SK-MEL-5 (cell line): ENCODE measurements at places on chromosomes 5 and 9. TPM values are rescaled to one million over a fixed set of nuclear protein-coding genes. Genes with fewer than 3 reads are reported as not detected.

The NDST1 gene
- 9.6 and 10.9 TPM in 2 replicates for total RNA-seq

The TCOF1 gene
- total RNA-seq: 20.8 and 25.7 TPM in 2 replicates

The MAMDC2 gene
- 1.6 TPM in 2 replicates for total RNA-seq

The ADAMTS13 gene
- total RNA-seq: 0.67 and 1.7 TPM in 2 replicates

The PARP8 gene
- total RNA-seq: 41.7 and 43.3 TPM in 2 replicates

The PCDHGA12 gene
- total RNA-seq: 10.0 and 13.8 TPM in 2 replicates

The C9orf43 gene
- total RNA-seq: 1.1 and 1.4 TPM in 2 replicates

The NMUR2 gene
- not detected in 2 replicates for total RNA-seq

The FAM169A gene
- 10.2 and 10.5 TPM in 2 replicates for total RNA-seq

The FCN2 gene
- not detected in 2 replicates for total RNA-seq

The OR1J2 gene
- not detected in 2 replicates for total RNA-seq

The PCDHGA5 gene
- total RNA-seq: 0.56 and 0.66 TPM in 2 replicates

The KYAT1 gene
- 7.4 and 7.5 TPM in 2 replicates for total RNA-seq

The LRRC19 gene
- total RNA-seq: not detected in 2 replicates

The CIZ1 gene
- 19.8 and 24.9 TPM in 2 replicates for total RNA-seq
